Ovary (tissue), 10 donors: ENCODE measurements at places on chromosomes 7 and 10.

DNA sequence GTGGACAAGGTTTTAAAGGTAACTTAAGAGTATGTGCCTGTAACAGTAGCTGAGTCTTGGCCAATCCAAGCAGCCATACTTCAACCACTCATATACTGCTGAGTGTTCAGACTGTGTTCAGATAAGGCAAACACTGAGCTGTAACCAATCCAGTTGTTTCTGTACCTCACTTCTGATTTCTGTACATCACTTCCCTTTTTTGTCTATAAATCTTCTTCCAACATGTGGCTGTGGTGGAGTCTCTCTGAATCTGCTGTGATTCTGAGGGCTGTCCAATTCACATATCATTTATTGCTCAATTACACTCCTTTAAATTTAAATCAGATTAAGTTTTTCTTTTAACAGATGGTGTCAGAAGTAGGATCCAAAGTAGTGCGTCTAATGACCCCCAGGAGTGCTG is 149.5 kb upstream of the PHF14 start:
- no peak for DNase-seq

DNA sequence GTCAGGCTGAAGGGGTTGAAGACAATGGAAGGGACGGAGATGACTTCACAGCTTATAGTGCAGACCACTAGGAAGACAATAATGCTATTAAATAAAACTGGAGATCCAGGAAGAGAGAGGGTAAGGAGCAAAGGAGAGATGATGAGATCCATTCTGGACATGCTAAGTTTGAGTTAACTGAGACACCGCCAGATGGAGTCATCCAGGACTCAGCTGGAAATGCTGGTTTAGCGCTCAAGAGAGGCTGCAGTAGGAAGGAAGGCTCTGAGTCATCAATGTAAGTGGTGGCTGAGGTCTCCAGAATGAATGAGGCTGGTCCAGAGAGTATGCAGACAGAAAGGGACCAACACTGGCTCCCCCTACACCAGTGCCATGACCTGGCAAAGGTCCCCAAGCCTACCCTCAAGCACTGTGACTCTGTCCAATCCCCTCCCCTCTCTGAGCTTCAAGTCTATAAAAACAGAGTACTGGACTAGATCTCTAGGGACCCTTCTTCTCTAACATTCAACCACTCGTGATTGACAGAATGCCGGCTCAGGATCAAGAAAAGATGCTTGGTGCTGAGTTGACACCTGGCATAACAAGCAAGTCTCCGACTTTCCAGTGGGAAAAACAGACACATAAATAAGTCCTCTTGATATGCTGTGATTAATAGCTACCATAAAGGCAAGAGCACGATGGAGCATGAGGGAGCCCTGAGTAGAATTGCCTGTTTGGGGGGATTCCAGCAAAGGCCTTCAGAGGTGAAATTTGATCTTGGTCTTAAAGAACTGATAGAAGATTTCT is 8.9 kb downstream of the GFRA1 start:
- DNase-seq: no peak

DNA sequence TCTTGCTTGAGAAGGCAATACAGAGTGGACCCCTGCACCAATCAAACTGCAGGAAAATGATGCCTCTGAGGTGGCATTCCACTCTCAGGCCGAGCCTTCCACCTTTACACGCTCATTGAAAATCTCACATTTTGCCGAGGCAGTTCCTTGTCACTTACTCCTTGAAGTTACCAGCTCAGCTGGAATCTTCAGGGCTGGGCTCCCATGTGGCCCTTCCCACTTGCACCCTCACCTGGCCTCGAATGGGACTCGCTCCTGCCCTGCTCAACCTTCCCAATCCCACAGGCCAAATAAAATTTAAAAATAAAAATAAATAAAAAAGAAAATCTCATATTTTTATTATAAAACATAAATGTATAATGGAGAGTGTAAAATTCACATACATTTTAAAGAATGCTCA is 790.7 kb upstream of the COBL start:
- no peak for DNase-seq

DNA sequence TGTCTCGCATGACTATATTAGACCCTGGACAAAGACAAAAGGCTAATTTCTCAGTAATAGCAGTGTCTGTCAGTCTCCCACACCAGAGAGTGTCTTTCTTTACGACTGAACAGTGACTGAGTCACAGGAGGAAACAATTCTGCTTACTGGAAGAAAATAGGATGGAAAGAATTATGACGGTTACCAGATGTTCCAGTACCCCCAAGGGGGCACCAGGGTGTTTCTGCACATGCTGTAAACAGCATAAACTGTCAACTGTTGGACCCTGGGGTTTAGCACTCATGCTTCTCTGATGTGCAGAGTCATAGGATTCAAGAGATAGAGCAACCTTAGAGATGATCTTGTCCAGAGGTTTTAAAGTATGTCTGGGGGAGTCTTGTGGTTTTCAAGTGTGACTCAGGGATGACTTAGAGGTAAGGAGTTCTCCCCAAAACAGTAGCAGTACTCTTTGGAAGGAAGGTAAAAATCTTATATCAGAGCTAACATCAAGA is 291.7 kb downstream of the THSD7A start:
- DNase-seq: no peak

- no peak for DNase-seq
Observed at GRCh38 chr10:70374775-70375614, 7.4 kb downstream of the LRRC20 start.

DNA sequence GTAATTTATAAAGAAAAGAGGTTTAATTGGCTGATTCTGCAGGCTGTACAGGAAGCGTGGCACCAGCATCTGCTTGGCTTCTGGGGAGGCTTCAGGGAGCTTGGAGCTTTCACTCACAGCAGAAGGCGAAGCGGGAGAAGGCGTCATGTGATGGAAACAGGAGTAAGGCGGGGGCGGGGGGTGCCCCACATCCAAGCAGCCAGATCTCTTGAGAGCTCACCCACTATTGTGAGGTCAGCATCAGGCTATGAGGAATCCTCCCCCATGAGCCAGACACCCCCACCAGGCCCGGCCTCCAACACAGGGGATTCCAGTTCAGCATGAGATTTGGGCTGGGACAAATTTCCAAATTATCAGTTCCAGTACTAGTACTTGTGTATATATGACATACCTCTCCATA is 46.2 kb downstream of the WDR37 start:
- no peak for DNase-seq

- DNase-seq: no peak
Observed at GRCh38 chr7:1357601-1358271, 101.5 kb downstream of the MICALL2 start.

GRCh38 chr10:121559326-121560026 is 38.8 kb downstream of the FGFR2 start:
- DNase-seq: no peak

DNA sequence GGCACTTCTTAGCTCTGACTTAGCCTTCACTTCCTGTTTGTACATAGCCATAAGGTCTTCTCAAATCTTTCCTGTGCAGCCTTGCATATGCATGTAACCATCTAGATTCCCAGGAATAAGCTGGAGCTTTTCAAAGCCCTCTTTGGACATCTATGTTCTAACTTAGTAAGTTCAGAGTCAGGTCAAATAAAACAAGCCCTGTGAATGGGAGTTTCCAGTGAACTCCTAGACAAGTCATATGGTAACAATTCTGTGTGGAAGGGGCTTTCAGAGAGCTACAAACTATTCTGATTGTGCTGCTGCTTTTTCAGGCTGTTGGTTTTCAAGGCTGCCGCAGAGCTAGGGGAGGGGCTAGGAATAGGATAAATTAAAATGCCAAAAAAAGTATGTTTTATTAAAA is 208.4 kb upstream of the AKR1E2 start:
- DNase-seq: no peak

DNA sequence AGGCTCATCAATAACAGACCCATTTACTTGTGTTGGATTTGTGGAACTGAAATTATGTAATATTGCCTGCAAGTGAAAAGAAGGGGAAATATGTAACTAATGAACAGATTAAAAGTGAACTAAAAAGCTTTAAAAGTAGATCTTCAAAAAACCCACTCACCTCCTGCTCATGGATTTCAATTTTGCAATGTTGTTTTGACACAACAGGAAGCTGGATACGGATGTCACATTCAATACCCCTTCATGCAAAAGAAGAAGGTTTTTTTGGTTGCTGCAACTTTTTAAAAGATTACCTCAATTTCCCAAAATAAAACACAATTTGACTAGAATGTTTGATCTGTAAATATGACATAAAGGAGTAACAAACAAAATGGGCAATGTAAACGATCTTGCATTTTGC is 3.3 kb downstream of the MKI67 start:
- DNase-seq: no peak

- no peak for DNase-seq
Observed at GRCh38 chr10:34286136-34286739, 528.9 kb downstream of the PARD3 start.

DNA sequence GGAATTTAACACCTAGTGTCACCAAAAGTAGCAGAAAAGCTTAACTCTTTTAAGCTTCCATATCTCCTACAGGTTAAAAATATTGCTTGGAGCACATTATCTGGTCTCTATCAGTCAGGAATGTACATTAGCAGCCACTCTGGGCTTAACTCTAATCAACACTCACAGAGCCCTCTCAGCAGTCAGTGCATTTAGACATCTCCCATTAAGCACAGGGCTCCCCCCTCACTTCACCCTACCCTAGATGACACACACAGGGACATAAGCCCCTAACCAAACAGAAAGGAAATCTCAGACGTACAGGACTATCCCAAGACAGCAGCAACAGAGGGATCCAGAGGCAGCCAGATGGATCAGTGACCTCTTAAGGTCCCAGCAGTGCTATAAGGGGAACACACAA is 26.4 kb downstream of the FBXW4 start:
- no peak for DNase-seq

- DNase-seq: no peak
Observed at GRCh38 chr10:74930965-74931364, 104.6 kb downstream of the KAT6B start.

GRCh38 chr10:80160361-80161320 is 28.1 kb downstream of the PLAC9 start:
- DNase-seq: no peak

DNA sequence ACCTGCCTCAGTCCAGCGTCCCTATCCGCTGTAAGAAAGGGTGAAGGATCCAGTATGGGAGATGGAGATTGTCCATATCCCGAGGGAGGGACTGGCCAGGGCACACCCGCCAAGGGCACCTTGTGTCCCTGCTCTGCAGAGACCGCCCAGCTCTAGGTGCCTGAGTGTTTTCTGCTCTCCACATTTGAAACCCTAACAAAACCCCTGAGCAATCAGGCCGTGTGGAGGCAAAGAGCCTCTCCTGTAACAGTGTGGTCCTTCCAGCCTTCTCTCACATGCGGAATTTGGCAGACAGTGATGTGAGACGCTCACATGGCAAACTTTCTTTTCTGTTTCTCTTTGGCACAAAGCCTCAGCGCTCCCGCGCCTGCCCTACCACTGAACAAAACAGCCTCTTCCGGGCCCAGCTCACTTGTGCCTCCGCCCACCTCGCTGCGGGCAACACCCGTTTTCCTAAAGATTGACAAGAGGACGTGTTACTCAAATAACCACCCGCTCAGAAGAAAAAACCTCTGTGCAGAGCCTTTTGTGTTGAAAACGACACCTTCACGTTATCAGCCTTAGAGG is 514.8 kb downstream of the DNAJB6 start:
- no peak for DNase-seq

GRCh38 chr7:36657036-36657660 is 67.1 kb downstream of the AOAH start:
- DNase-seq: no peak

DNA sequence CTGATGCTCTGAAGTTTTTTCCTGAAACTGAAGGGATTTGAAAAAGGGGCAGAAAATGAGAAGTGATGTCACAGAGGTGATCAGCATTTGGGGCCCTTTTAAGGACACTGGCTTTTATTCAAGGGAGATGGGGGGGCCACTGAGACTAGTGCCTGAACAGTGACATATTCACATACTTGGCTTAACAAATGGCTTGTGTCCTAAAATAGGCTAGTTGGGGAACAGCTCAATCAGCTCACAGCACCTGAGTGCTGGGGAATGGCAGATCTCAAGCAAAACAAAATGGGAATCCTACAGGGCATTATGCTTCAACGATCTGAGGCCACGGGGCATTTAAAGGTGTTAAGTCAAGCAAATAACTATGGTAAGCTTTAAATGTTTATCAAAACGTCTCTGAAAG is 90.1 kb downstream of the UBE2H start:
- no peak for DNase-seq

DNA sequence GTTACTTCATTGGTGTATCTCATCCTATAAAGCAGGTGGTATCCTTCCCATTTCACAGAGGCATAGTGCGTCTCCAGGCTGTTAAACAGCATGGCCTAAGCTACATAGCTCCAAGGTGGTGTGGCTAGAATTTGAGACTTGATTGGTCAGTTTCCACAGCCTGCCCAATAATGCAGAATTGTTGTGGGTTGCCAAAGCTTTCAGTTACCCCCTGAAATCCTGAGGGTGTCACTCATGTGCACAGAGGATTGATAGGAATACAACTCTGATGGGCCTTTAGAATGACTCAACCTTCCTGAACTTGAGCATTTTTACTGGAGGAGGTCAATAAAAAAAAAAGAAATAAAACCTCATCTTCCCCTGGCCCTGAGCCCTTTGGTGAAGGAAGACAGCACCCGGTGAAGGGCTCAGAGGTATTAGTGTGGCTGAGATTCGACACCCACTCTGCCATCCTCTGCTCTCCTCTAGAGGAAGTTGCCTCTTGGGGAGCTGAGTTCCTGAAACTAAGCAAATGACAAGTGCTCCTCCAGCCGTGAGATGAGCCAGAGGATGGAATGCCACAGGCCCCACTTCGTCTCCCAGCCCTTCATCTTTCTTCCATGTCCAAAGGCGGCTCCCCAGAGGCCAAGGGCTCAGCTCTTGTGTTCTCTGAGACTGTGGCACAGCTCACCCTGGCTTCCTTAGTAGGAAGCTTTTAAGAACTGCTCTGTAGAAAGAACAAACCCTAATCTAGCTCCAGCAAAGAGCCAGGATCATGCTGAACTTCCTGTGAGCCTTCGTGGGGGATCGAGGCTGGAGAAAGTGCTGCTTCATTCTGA is 1.0 kb downstream of the ACSL5 start:
- DNase-seq: no peak

- DNase-seq: no peak
Observed at GRCh38 chr7:94231305-94231704, 163.4 kb upstream of the COL1A2 start.

GRCh38 chr10:86786368-86786767 is 29.9 kb downstream of the BMPR1A start:
- no peak for DNase-seq

DNA sequence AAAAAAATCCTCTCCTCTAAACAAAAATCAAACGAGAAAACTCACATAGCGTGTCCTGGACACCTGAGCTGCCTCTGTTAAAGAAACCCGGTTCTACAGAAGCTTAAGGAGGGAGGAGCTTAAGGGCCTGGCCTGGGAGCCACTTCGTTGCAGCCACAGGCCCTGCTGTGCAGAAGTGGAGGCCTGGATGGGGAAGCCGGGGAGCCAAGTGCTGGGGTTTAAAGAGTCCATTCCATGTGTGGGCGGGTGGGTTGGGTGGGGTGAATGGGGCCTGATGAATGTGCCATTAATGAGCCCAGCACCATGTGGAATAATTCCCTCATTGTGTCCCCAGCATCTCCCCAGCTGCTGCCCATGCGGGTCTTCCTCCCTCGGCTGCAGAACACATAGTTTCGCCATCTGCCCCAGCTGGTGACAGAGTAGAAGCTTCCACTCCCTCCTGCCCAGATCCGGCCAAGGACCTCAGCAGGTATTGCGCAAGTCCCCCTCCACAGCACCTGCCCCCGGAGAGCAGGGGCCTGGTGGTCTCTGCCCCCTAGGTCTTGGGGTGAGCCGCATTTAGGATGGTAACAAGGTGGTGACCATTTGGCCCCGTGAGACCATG is 127.8 kb upstream of the BTBD16 start:
- no peak for DNase-seq

- DNase-seq: no peak
Observed at GRCh38 chr7:55171157-55171556, 152.3 kb downstream of the EGFR start.

- no peak for DNase-seq
Observed at GRCh38 chr7:55432939-55433784, 68.0 kb downstream of the LANCL2 start.
